GM23338 (cell line): ENCODE measurements at places on chromosomes 3 and 15. TPM values are rescaled to one million over a fixed set of nuclear protein-coding genes. Genes with fewer than 3 reads are reported as not detected.

Gene TMEM212
- total RNA-seq = not detected in 2 replicates

Gene SRPRB
- total RNA-seq = 25.3 and 25.6 TPM in 2 replicates

Gene SPATA12
- 0.10 TPM in 1 of 2 replicates, not detected in the other for total RNA-seq

Gene ITIH3
- total RNA-seq = 0.31 TPM in 1 of 2 replicates, not detected in the other

Gene ZMYND10
- total RNA-seq = 0.31 TPM in 2 replicates

Gene MEIS2
- total RNA-seq = not detected in 2 replicates

Gene ADPRH
- total RNA-seq = 3.4 and 4.4 TPM in 2 replicates

Gene AADACL2
- total RNA-seq = not detected in 2 replicates

Gene TMEM115
- 41.9 and 49.2 TPM in 2 replicates for total RNA-seq

Gene DPPA2
- total RNA-seq = 9.3 and 14.3 TPM in 2 replicates
